Stimulated activated CD4-positive, alpha-beta T cell treated with anti-CD3 and anti-CD28 coated beads, Interleukin-1b, Interleukin-23, amount 100 ng/mL, for 1 hour (primary cell): ENCODE measurements at places on chromosomes 2 and 18.

DNA sequence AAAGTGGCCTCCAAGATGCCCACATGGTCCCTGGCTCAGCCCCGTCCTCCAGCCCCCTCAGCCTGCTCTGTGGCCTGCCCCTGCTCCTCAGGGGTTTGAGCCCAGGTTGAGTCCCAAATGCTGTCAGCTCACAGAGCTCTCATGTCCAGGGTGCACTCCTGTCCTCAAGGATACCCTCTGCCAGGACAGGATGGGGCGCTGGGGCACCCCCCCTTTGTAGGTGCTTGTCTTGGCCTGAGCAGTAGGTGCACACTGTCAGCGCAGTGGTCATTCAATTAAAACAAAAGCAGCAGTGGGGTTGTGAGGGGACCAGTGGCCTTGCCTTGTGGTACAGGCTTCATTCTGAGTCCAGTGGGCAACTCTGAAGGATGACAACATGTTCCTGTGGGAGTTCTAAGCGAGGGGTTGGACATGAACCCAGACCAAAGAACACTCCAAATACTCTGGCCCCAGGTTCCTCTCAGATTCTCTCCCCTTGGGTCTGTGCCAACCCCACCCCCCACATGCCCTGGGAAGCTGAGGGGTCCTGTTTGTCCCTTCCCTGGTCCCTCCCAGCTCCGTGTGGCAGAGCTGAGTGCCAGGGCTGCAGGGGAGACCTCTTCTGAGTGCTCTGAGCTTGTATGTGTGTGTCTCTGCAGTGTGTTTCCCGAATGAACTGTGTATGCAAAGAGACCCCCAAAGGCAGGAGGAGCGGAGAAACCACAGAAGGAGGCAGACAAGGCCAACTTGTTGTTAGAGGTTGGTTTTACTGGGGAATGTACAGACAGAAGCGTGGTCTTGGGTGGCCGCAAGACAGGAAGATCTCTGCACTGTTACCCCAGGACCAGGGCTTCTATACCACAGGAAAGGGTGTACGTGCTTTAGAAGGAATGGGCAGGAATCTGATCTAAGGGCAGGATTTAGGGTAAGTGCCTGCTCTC lies 155.6 kb upstream of the HS6ST1 start:
- no peak for DNase-seq

DNA sequence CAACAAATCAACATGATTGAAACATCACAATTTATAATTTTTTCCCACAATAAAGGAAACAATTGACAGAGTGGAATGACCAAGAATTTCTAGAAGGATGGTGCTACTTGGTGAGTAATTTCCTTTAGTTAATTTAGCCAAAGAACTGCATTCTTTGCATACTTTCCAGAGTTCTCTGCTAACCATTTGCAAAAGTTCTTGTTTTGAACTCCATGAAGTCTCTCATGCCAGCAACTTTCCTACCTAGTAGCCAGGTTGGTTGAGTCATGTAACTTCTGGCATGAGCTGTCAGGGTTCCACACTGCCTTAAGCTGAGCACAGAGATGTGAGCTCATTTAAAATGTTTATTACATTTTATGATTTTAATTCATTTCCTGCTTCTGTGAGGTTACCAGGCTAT lies 539.6 kb downstream of the PID1 start:
- no peak for DNase-seq

DNA sequence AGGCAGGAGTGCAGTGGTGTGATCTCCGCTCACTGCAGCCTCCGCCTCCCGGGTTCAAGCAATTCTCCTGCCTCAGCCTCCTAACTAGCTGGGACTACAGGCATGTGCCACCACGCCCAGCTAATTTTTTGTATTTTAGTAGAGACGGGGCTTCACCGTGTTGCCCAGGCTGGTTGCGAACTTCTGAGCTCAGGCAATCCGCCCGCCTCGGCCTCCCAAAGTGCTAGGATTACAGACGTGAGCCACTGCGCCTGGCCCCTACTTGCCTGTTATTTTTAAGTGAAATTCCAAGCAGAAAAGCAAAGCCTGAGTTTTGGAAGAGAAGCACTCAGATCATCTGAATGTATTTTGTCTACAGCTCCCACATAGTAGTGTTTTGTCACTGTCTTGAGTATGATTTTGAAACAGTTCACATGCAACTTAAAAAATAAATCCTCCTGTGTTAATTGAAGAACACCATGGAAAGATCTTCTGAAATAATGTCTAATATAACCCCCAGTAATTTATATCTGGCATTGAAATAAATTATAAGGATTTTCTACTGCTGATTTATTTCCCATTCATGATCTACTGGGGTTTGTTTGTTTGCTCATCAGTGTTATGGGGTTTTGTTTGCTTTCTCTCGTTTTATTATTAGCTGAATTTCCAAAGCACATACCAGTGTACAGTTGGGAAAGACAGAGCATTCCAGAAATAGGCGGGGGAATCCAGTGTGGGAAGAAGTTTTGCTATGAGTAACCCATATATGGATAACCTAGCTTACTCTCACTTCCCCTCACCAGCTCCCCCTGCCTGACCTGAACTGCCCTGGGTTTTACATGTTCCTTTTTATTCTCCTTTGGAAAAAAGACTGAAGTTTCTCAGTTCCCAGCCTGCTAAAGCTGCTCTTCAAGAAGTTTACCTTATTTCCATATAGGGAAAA lies 80.1 kb upstream of the MAP3K20 start:
- no peak for DNase-seq

DNA sequence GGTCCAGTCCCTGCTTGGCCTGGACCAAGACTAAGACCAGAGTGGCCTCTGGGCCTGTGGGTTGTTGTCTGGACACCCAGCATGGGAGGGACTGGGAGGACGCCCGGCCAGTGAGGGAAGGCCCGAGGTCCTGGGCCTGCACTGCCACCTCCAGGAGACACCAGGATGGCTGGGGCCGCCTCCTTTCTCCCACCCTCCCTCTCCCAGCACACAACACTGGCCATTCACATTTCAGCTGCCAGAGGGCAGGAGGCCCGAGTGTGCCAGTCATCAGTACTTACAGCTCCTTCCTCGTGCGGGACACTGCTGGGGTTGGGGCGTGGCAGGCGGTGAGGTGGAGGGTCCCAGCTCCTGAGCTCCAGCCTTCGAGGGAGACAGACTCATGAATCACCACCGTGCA lies 133.5 kb downstream of the ASB1 start:
- DNase-seq = no peak

- DNase-seq = no peak
Measured at GRCh38 chr18:28455971-28456370, 279.0 kb upstream of the CDH2 start.

DNA sequence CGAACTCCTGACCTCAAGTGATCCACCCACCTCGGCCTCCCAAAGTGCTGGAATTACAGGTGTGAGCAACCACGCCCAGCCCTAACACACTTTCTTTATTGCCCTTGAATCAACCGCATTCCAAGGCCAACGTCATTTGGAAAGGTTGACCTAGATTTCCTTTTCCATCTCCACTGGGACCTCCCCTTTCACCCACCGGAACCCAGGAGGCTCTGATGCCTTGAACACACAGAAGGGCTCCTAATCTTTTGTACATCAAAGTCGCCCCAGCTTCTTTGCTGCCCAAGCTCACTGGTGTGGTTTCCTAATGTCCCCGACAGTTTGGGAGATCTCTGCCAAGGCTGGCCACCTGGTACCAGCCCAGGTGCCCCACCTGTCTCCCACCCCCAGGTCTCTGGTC lies 46.2 kb upstream of the CAB39 start:
- DNase-seq = no peak

DNA sequence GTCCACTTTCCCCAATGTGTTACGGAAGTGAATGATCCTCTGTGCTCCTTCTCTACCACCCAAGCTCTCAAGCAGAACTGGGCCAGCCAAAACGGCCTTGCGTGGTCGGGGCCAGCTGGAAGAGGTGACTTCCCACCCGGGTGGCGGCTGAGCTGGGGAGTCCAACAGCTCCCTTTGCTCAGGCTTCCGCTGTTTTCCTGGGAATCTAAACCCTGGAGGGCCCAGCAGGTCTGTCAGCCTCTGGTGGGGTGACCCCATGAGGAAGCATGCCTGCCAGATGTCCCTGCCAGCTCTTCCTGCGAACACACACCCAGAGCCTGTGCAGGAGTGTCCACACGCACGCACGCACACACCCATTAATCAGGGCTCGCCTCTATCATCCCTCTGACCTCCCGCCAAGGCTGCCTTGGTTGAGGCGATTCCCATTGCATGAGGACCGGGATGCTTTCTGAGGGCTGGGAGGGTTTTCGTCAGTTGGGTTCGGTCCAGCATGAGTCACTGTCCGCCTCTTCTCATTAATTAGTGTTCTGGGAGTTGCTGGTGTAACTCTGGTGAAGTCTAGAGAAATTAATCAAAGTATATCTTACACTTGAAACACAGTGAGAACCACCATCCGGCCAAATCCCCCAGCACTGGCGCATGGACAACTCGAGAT lies 90.6 kb downstream of the TWIST2 start:
- DNase-seq = no peak

DNA sequence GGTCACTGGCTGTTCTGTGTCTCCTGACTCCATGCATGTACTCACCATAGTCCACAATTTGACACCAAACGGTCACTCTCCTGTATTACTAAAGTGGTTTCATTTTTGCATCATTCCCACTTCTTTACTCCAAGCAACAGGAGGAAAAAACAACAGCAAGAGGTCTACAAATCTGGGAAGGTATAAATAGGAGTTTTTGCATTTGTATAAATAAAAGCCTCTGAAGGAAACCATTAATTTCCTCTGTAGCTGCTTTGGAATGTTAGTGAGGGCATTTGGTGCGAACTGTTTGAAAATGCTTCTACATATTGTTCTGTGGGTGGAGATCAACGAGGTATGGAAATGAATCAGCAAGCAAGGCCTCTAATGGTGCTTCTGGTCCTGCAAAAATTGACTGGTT lies 148.5 kb upstream of the DLX2 start:
- DNase-seq = no peak

GRCh38 chr2:184294831-184295230 lies 303.5 kb upstream of the ZNF804A start:
- no peak for DNase-seq

DNA sequence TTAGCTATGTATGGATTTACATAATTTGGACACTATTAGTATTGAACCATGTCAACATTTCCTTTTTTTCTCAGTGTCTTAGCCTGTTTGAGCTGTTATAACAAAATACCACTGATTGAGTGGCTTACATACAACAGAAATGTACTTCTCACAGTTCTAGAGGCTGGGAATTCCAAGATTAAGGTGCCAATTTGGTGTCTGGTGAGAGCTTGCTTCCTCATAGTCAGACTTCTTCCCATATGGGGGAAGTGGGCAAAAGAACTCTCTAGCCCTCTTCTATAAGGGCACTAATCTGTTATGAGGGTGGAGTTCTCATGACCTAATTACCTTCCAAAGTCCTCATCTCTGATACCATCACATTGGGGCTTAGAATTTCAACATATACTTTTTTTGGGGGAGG lies 12.6 kb downstream of the ZNF804A start:
- DNase-seq = no peak

GRCh38 chr2:36479406-36479805 lies 118.6 kb downstream of the FEZ2 start:
- no peak for DNase-seq

DNA sequence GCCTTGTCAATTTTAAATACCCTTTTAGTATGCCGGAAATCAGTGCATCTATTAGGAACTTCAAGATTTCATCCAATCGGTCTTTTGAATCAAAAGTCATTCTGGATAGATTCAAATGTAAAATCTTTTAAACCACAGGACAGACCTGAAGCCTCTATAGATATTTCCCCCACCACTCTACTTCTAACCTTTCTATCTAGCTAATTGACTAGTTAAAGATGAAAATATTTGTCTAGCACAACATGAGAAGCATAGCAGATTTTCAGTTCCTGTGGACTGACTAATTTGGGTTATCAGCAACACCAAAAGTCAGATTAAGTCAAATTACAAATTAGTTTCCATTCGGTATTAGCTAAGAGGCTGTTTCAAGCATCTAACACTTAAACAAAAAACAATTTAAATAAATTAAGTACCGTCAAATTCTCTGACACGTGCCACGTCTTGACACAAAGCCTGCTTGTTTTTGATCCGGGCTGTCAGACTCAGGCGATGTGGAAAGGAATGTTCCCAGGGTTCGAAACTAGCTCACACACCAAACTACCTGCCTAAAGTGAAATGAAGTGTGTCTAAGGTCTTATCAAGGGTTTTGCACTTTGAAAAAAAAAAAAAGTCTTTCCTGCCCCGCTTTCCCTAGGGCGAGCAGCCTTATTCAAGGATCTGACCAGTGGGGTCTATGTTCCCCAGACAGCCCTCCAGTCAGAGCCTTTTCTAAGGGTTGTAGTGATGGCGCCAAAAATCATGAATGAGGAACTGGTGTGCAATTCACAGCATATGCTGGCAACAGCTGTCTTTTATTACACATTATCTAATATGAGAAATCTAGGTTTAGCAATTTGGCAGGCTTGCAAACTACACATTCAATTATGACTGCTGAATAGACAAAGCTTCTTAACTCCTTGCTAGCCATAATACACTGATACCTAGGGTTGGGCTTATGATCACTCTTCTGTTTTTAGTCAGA lies 4.7 kb downstream of the CYTIP start:
- DNase-seq = no peak

DNA sequence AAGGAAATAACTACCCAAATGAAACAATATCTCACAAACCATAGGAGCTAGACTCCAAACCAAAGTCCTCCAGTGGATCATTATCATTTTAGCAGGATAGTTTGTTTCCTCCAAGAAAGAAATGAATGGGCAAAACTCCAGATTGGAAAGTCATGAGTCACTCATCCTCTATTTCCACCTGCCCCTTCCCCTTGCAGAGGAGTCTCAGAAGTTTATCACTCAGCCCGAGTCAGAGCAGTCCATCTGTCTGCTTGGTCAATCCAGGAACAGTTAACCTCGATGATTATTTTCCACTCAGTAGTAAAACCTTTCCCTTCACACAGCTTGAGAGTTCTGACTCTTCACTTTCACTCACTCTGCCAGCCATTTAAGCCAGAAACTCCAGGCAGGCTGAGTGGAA lies 462.2 kb downstream of the BCL11A start:
- no peak for DNase-seq

GRCh38 chr18:8177330-8178016 lies 431.8 kb upstream of the RAB12 start:
- DNase-seq = no peak

DNA sequence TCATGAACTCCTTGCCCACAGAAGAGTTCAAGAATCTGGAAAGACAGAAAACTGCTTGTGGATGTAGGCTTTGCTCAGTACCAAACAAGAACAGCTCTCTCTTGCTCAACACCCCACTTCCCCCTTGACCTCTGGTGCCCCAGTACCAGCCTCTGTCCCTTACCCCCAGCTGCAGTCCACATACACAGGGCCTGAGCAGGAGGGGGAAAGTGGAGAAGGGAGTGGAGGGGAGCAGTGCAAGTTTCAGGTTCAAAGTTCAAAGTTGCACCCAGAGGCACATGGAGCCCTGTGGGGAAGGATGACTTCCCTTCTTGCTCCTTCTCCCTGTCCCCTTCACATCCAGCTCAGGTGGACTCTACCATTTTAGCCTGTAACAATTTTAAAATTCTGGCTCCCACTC lies 61.1 kb upstream of the LPIN2 start:
- DNase-seq = no peak

DNA sequence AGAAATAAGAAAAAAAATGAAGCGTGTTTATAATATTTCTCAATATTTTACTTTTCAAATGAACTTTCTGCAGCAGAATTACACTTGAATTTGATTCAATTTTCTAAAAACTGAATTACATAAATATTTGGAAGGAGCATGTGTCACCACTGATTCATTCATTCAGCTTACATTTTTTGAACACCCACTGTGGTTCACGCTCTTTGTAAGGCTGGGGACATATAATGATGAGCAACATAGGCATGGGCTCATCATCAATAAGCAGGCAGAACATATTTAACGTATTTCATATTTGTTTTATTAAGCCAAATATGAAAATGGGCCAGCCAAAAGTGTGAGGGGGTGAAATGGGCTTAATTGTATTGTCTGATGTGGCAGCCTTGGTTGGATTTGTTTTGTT lies 209.1 kb downstream of the CTNNA2 start:
- no peak for DNase-seq
